HFFc6 (cell line): ENCODE measurements at places on chromosomes 7 and 10. TPM values are rescaled to one million over a fixed set of nuclear protein-coding genes. Genes with fewer than 3 reads are reported as not detected.

The STAMBPL1 gene
- total RNA-seq = 27.8 to 45.7 TPM (median 29.0 TPM) in 3 replicates

The ITPRID1 gene
- total RNA-seq = not detected in 3 replicates

DNA sequence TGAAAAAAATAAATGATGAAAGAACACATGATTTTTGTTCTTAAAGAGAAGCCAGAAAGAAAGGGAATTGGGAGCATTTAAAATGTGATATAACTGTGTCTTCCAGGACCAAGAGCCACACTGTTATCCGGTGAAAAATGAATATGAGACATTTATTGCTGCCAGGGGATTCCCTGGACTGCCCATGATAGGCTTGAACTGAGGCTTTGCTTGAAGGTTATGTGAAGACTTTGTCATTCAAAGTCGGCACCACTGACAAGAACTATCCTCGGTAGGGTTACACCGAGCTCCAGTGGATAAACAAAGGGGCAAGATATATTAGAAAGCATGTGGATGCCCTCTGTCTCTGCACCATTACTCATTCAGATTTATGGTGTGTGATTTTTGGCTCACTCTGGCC lies 125.4 kb upstream of the MINDY3 start:
- no peak for DNase-seq

DNA sequence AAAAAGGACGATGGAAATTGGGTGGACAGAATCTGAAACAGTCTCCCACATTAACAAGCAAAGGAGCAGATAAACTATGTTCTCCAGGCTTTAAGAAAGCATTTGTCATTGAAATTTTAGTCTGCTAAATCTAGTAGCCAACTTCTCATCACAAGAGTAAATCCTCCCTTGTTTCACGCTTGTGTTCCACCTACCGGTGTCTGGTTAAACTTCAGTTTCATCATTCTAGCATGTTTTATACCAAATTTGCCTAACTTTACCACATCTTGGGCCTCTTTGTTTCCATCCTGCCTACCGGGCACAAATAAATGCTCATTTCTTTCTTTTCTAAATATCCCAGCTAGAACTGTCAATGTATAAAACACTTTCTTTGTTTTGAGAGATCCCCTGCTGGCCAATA lies 5.8 kb downstream of the LIPA start:
- DNase-seq = no peak

- DNase-seq = no peak
These were observed 355.9 kb downstream of the KCNMA1 start for GRCh38 chr10:77281719-77282118.

- no peak for DNase-seq
These were observed 220.5 kb downstream of the MAD1L1 start for GRCh38 chr7:2012044-2012900.

The PAX4 gene
- total RNA-seq = not detected in 3 replicates

GRCh38 chr7:134948246-134948645 lies 38.1 kb upstream of the AGBL3 start:
- DNase-seq = no peak

DNA sequence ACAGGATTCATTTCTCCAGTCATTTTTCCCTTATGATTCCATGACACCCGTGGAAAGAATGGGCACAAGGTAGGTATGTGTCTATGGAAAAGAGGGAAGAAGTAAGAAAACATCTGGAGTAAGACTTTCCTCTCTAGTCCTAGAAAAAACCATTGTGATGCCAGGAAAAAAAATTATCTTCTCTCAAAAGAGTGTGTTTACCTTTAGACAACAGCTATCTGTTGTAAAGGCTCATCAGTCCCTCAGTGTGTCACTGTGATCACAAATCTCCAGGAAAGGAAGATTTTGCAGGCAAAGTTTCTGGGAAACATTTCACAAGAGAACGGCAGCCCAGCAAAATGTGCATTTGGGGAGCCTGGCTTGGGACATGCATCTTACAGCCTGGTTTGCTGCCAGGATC lies 44.8 kb downstream of the CALML3 start:
- no peak for DNase-seq

- DNase-seq = no peak
These were observed 528.2 kb upstream of the NRP1 start for GRCh38 chr10:33862536-33863105.

DNA sequence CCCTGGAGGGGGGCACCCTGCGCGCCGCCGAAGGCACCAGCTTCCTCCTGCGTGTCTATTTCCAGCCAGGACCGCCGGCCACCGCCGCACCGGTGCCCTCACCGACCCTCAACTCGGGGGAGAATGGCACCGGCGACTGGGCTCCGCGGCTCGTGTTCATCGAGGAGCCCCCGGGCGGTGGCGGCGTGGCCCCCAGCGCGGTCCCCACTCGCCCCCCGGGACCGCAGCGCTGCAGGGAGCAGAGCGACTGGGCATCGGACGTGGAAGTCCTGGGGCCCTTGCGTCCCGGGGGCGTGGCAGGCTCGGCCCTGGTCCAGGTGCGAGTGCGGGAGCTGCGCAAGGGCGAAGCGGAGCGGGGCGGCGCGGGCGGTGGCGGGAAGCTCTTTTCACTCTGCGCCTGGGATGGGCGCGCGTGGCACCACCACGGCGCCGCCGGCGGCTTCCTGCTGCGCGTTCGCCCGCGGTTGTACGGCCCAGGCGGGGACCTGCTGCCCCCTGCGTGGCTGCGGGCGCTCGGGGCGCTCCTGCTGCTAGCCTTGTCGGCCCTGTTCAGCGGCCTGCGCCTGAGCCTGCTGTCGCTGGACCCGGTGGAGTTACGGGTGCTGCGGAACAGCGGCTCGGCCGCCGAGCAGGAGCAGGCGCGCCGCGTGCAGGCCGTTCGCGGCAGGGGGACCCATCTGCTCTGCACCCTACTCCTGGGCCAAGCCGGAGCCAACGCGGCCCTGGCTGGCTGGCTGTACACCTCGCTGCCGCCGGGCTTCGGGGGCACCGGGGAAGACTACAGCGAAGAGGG lies 594 bp downstream of the CNNM1 start:
- DNase-seq = peak; percentile 18

DNA sequence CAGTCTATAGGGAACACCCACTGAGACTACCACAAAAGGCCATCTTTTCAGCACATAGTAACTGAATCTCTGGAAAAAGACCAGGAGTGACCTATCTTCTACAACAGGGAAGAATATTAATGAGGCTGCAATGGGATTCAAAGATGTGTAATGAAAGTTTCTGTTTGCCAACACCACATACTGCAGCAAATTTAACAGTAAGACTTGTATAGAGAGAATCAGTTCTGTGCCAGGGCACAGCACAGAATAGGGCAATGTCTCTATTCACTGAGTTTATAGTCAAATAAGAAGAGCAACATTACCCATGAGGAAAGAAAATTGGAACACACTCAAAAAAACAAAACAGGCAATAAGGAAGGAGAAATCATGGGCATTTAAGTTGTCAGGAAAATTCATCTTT lies 91.4 kb upstream of the PTN start:
- no peak for DNase-seq

DNA sequence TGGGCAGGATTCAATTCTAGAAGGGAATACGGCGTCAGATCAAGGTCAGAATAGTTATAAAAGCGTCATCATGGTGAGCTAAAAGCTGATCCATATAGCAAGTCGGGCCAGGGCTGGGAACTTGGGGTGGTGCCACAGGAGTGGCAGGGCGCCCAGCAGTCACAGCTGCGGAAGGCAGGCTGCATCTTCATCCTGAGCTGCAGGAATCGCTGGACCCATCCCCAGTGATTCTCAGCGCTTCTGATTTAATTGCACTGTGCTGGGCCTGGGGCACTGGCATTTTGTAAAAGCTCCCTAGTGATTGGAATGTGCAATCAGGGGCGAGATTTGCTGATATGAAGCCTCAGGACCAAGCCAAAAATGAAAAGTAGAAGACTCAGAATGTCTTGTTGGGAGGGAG lies 135.3 kb downstream of the CTTNBP2 start:
- no peak for DNase-seq

GRCh38 chr7:143960813-143961610 lies 6.4 kb downstream of the OR2F1 start:
- DNase-seq = no peak

- no peak for DNase-seq
These were observed 74.3 kb upstream of the FAM20C start for GRCh38 chr7:117836-118614.

- DNase-seq = no peak
These were observed 79.0 kb upstream of the NFE2L3 start for GRCh38 chr7:26073041-26073440.

DNA sequence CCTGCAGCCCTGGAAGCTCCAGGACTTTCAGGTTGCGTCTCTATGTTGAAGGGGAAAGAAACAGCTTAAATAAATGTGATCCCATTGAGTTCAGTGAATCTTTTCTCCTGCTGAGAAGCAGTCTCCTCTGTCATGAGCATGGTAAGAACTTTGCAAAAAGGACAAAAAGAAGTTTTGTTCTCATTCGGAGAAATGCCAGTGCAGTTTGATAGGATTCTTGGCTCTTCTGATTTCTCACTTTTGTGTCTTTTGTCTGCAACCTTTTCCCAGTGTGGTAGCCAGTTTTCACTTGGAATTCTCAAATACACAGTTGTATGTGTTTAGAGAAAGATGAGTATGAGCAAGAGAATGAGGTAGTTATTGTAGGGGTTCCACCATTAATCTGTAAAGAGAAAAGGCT lies 64.3 kb downstream of the AP3M1 start:
- no peak for DNase-seq

The GNAT3 gene
- not detected in 3 replicates for total RNA-seq

DNA sequence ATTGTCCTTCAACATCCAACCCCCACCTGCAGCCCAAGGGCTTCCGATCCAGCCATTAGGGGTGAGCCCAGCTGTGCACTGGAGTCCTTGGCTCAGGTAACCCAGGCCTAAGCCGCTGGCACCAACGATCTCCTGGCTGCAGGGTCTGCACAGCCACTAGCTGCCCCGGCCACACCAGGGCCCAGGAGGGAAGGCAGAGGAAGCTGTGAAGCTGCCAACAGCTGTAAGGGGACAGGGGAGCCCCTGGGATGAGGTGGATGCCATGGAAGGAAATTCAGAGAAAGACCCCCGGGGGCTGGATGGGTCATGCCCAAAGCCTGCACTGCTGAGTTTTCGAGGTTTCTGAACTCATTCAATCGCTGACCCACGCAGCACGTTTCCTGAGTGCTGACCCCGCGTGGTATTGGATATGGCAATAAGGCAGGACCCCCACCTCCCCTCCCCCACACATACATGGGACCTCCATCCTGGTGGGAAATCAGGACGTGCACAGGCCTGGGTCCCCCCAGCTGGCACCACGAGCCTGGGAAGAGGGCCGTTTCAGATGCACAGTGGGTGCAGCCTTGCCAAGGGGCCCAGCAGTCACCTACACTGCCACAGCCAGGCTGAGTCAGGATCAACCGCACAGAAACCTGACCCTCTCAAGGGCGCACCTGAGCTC lies 170.3 kb downstream of the DIP2C start:
- DNase-seq = no peak

GRCh38 chr10:63515002-63515763 lies 6.0 kb upstream of the REEP3 start:
- DNase-seq = peak; percentile 69

GRCh38 chr7:128352153-128352537 lies 8.4 kb upstream of the RBM28 start:
- DNase-seq = no peak

The NCF1 gene
- not detected in 3 replicates for total RNA-seq

DNA sequence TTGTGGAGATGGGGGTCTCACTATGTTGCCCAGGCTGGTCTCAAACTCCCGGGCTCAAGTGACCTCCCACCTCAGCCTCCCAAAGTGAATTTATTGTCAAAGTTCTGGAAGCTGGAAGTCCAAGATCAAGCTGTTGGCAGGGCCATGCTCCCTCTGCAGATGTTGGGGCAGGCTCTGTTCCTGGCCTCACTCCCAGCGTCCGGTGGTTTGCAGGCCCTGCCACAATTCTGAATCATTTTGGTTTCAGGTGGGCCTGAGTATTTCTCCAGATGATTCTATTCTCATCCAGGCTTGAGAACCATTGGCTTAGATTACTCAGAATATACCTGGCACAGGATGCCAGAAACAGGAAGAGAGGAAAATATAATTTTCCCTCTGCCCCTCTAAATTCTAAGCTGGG lies 737.4 kb downstream of the TNS3 start:
- no peak for DNase-seq

GRCh38 chr7:83672157-83672556 lies 23.2 kb upstream of the SEMA3E start:
- DNase-seq = no peak

DNA sequence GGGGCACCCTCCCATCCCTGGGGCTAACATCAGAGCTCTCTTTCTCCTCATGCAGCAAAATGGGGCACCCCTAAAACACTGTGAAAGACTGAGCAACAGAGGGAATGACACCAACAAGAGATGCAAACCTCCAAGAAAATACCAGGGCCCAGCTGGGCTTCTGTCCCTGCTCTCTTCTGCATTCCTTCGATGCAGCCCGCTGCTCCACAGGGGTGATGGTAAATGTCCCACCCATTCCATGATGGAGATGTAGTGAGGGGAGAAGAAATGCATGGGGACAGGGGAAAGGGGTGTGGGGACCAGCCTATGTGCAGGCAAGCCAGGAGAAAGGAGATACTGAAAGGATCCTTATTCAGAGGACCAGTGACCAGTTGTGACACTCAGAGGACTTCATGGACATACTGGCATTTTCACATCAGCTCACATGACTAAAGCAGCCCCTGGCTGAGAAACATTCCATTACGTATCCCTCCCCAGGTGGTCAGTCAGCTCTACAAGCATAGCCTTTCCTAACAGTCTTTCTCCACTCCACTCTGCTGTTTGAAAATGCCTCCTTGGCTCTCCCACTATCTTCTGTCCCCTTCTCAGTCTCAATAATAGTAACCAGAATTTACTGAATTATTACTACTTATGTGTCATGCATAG lies 13.3 kb downstream of the SORBS1 start:
- no peak for DNase-seq

GRCh38 chr7:155997431-155998327 lies 185.4 kb upstream of the SHH start:
- DNase-seq = no peak

- peak; percentile 6 for DNase-seq
These were observed 216.9 kb upstream of the FERD3L start for GRCh38 chr7:19362099-19362498.

DNA sequence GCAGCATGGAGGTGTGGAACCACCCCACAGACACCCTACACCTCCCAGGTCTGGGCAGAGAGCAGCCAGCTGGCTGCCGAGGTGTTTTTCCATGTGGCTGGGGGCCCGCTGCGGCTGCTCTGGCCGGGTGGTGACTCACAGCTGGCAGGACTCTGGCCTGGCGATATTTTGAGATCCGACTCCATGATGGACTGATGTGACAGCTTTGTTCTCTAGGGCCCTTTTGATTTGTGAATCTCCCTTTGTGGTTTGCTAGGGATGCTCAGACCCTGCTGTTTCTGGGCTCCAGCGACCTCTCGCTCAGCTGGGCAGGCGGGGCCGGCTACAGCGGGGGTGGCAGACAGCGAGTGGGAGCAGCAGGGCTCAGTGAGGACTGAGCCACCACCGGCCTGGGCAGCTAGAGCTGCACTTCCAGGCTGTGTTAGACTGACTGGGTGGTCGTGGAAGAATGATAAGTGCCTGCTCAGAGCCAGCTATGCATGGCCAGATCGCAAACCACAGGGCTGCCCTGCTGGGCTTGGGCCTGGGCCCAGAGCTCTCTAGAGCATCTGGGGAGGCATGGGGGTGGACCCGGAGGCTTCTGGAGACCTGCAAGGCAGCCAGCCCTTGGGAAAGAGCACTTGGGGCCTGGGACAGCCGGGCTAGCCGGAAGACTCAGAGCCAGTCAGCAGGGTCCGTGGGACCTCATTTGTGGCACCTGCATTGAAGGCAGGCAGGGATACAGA lies 46.2 kb upstream of the GDF10 start:
- DNase-seq = no peak

The TDRD1 gene
- not detected in 3 replicates for total RNA-seq

GRCh38 chr7:510782-511281 lies 8.8 kb downstream of the PDGFA start:
- DNase-seq = no peak

The DENND2A gene
- total RNA-seq = 0.53 to 0.69 TPM (median 0.55 TPM) in 3 replicates

GRCh38 chr7:151242159-151243044 lies 6.1 kb downstream of the SMARCD3 start:
- DNase-seq = no peak
